GM19239 (cell line): ENCODE measurements at places on chromosomes 13 and 19.

DNA sequence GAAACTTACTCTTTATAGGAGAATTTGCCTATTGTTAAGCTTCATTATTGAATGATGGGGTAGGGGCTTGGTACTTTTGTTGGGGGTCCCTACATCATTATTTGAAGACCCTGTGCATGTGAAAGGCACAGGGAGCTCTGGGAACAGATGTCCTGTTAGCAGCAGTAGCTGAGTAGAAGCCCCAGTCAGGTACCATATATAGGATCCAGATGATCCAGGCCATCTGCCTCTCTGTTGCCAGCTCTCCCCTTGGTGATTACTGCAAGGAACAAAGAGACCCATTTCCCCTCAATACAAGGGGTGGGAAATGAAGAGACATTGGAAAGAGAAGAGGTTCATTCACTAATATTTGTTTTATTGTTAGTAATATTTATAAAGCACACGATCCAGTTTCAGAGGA is 4.4 kb upstream of the MTMR6 start:
- DNase-seq: no peak

DNA sequence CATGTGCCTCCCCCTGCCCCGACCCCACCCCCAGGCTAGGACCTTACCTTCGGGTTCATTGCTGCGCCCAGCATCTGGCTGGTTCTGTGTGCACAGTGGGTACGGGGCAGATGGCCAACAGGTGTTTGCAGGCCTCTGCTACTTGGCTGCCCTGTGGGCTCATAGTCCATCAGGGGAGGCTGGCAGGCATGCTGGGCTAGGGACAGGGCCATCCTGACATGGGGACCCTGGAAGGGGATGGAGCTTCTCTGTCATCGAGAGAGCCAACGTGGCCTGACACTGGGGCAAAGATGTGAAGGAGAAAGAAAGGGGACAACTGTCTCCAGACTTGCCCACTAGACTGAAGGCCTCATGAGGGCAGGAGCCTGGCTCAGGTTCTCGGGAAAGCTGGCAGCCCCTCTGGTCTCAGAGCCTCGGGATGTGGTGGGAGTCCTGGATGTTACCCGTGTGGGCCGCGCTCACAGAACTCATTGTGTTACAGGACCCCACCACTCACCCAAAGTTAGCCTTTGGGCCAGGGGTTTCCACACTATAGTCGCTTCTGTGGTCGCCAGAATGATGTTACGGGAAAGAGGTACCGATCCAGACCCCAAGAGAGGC is 4.7 kb downstream of the ZNF536 start:
- DNase-seq: no peak

DNA sequence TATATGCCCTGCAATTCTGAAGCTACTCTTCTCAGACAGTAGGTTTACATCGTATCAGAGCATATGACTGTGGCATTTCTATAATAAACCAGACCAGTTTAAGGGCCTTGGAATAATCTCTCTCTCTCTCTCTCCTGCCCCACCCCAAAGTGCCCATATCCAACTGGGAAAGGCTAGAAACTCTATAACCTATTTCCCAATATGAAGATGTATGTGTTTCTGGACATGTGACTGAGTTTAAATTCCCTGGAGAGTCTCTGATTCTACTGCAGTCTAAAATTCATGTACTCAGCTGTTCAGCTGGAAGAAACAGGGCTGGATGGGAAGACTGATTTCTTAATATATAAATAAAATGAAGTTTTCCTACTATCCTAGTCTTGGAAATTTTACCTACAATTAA is 91.9 kb upstream of the MBNL2 start:
- no peak for DNase-seq

DNA sequence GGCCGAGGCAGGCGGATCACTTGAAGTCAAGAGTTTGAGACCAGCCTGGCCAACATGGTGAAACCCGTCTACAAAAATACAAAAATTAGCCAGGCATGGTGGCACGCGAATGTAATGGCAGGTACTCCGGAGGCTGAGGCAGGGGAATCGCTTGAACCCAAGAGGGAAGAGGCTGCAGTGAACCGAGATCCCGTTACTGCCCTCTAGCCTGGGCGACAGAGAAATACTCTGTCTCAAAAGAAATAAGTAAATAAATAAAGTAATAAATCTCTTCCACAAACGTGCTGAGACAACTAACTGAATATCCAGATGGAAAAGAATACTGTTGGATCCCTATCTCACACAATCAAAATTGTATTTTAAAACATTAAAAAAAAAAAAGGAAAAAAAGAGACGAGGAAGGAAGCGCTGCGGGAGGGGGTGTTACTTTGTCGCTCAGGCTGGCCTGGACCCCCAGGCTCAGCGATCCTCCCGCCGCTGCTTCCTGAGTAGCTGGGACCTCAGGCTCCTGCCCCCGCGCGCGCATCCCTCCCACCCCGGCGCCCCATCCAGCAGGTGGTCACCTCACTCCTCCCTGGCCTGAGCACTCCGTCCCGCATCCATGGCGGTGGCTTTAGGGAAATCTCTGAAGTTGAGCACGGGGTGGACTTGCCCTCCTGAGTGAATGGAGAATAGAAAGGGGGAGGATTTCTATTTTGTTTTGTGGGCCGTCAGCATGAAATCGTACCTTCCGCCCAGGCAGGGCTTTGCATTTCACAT is 628 bp upstream of the ZNF813 start:
- DNase-seq: no peak

GRCh38 chr13:34401696-34402095 is 540.4 kb upstream of the NBEA start:
- no peak for DNase-seq
